ENCODE measurements at places on chromosomes 4 and X. TPM values are rescaled to one million over a fixed set of nuclear protein-coding genes. Genes with fewer than 3 reads are reported as not detected.

- no peak for DNase-seq
- H3K27me3 ChIP-seq = peaks cover 6% of the 10 kb centered on the region
- no peak overlapping the region for H3K4me3 ChIP-seq
- no peaks in the 10 kb centered on the region for H3K4me1 ChIP-seq
- H3K36me3 ChIP-seq = no peaks in the 10 kb centered on the region
Observed at GRCh38 chr4:16685536-16685935, 212.9 kb downstream of the LDB2 start.

DNA sequence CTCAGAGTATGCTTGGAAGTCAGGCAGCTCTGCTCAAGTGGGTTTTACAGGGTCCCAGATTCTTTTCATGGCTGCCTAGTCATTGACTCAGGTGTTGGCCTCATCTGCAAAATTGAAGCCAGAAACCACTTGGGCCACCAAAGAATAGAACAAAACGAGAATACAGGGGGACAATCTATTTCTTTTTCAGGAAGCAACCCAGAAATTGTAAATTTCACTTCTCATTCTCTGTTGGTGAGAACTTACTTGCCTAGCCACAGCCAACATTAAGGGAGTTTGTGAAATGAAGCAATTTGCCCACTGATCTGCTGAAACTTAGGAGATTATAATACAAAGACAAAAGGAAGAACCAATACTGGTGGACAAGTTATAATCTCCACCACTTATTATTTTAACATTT is 8.6 kb upstream of the TKTL2 start:
- H3K4me1 ChIP-seq = no peaks in the 10 kb centered on the region
- DNase-seq = no peak
- H3K4me3 ChIP-seq = no peak overlapping the region
- H3K27me3 ChIP-seq = no peaks in the 10 kb centered on the region
- H3K36me3 ChIP-seq = no peaks in the 10 kb centered on the region
- H3K27ac ChIP-seq = no peak overlapping the region

- no peak overlapping the region for H3K27ac ChIP-seq
- no peak overlapping the region for H3K4me3 ChIP-seq
- DNase-seq = no peak
- no peaks in the 10 kb centered on the region for H3K4me1 ChIP-seq
Observed at GRCh38 chrX:123685232-123685631, 47.6 kb downstream of the THOC2 start.

- no peaks in the 10 kb centered on the region for H3K4me1 ChIP-seq
- peaks cover 4% of the 10 kb centered on the region for H3K27me3 ChIP-seq
- no peak overlapping the region for H3K4me3 ChIP-seq
- no peaks in the 10 kb centered on the region for H3K36me3 ChIP-seq
- no peak overlapping the region for H3K27ac ChIP-seq
Observed at GRCh38 chrX:17968367-17968766, 107.3 kb upstream of the RAI2 start.

DNA sequence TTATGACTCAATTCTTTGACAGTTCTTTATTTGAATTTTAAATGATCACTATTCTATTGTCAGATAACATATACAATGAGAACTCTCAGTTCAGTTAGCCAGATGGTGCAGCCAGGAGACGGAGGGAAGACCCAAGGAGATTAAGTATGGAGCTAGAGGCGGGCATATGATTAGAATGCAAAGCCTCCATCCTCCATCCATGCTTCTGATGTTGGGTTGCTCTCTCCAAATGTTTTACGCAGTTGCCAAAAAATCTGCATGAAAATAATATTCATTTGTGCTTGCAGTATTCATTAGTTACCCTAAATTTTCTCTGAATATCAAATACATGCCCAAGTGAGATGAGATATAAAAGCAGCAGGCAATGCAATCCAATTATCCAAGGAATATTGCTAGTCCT is 874.8 kb downstream of the C4orf33 start:
- no peak overlapping the region for H3K4me3 ChIP-seq
- no peaks in the 10 kb centered on the region for H3K36me3 ChIP-seq
- no peak overlapping the region for H3K27ac ChIP-seq
- DNase-seq = no peak

GRCh38 chr4:20829617-20830357 is 129.5 kb downstream of the PACRGL start:
- H3K27me3 ChIP-seq = no peaks in the 10 kb centered on the region
- no peaks in the 10 kb centered on the region for H3K4me1 ChIP-seq
- no peak overlapping the region for H3K4me3 ChIP-seq
- no peak for DNase-seq
- no peak overlapping the region for H3K27ac ChIP-seq

Gene HTN1
- not detected for total RNA-seq

GRCh38 chrX:13717700-13718472 is 16.5 kb downstream of the TRAPPC2 start:
- no peaks in the 10 kb centered on the region for H3K4me1 ChIP-seq
- no peak overlapping the region for H3K27ac ChIP-seq
- no peak overlapping the region for H3K4me3 ChIP-seq

DNA sequence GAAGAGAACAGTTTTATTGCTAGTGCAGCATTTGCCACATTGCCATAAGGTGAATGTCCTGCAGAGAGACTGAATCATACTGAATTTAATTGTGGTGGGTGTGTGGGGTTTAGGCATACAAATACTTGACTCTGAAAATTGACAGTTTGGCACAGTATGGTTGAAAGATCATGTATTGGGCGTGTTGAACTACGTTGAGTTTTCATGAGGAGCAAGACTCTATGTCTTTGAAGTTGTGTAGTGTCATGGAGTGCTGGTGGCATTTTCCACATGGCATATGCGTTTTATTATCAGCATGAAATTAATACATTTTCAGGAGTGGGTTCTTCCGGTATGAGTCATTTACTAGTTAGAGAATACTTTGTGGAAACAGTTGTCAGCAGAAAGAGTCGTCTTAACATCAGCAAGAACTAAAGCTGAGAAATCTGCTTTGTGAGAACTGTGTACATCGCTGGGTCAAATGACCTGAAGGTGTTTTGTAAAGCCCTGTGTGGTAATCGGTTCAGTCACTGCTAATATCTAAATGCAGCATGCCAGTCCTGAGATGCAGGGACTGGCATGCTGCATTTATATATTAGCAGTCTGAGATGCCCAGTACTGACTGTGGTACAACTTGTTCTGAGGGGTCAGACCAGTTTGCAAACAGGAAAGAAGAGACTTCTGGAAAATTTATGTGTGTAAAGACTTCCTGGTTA is 50.3 kb downstream of the ARHGAP10 start:
- no peak overlapping the region for H3K4me3 ChIP-seq
- peak; percentile 22 for DNase-seq
- no peaks in the 10 kb centered on the region for H3K36me3 ChIP-seq
- H3K4me1 ChIP-seq = peaks cover 61% of the 10 kb centered on the region
- H3K27me3 ChIP-seq = no peaks in the 10 kb centered on the region

DNA sequence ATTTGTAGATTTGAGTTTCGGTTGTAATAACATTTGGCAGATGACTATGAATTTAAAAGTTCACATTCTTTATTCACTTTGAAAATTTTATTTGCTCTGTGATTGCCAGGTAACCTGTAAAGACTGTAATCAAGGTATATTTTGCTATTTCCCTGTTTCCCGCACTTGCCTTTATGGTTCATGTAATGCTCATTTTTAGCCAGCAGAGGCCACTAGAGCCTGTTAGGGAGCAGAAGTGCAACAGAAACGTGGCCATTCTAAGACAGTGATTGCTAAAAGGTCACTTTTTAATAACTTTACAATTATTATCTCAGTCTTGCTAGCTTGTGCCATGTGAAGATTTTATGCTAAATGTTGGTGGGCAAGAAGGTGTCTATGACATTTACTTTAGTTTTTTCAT is 12.4 kb downstream of the YIPF6 start:
- H3K4me1 ChIP-seq = no peaks in the 10 kb centered on the region
- no peak overlapping the region for H3K27ac ChIP-seq
- no peaks in the 10 kb centered on the region for H3K27me3 ChIP-seq
- peaks cover 17% of the 10 kb centered on the region for H3K36me3 ChIP-seq
- DNase-seq = no peak

Gene KIF4A
- total RNA-seq = 40.3 TPM

DNA sequence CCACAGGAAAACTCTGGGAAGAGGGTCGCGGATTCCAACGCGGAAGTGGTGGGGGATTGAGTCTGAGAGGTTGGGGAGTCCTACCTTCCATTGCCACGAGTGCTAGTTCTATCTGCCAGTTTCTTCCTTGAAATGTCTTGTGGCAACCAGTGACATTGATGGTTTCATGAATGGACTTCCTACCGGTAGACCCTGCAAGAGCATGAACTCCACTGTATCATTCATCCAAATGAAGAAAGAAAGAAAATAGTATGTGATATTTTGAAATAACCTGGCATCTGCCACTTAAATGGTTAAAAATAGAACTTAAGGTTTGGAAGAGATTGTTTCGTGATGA is 1.1 kb upstream of the SLC10A7 start:
- DNase-seq = no peak
- no peaks in the 10 kb centered on the region for H3K27me3 ChIP-seq
- H3K4me3 ChIP-seq = peak overlapping the region; percentile 85
- peak overlapping the region; percentile 51 for H3K27ac ChIP-seq
- H3K4me1 ChIP-seq = no peaks in the 10 kb centered on the region

- H3K4me1 ChIP-seq = peaks cover 31% of the 10 kb centered on the region
- H3K4me3 ChIP-seq = no peak overlapping the region
- H3K36me3 ChIP-seq = no peaks in the 10 kb centered on the region
- DNase-seq = no peak
Observed at GRCh38 chr4:37980246-37980645, 20.0 kb downstream of the PTTG2 start.
